ENCODE measurements at places on chromosomes 7 and 10. TPM values are rescaled to one million over a fixed set of nuclear protein-coding genes. Genes with fewer than 3 reads are reported as not detected.

ARHGAP12 gene
- 16.5 TPM for total RNA-seq

PRKAR2B gene
- 0.87 TPM for total RNA-seq

NYAP1 gene
- 0.95 TPM for total RNA-seq

PTER gene
- total RNA-seq, result 11.7 TPM

FAM13C gene
- 5.9 TPM for total RNA-seq

PDE6C gene
- total RNA-seq, result not detected

OGA gene
- 75.5 TPM for total RNA-seq

GJD4 gene
- not detected for total RNA-seq

DNA sequence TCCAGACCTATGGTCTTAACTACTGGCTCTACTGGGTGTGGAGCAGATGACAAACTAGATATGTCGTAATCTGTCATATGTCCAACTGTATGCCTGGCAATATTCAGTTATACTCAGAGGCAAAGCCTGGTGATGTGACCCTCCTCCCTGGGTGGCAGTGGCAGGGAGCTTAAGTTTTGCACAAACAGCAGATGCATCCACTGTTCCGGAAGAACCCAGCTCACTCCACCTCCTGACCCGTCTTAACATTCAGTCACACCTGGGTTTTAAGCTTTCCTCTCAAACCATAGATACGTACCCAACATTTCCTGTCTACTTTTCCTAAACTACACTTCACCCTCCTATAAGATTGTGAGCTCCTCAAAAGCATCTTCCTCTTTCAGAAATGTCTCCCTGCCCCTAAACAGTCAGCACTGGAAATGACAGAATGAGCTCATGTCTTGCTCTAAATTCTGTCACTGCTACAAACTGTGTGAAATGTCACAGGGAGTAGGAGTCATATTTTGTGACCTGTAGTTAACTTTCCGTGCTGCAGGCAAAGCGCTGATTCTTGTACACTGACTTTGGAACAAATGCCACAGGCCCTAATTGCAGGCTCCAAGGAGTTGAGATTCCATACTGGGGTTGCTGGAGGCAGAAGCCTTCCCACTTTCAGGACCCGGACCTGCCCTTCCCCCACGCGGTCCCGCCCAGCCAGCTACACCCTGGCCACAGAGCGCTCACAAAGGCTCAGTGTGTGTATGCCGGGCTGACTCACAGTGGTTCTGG lies 23.9 kb downstream of the SCD start:
- H3K36me3 ChIP-seq, result no peaks in the 10 kb centered on the region
- H3K27me3 ChIP-seq, result no peaks in the 10 kb centered on the region
- peak overlapping the region; percentile 29 for H3K4me3 ChIP-seq

DNA sequence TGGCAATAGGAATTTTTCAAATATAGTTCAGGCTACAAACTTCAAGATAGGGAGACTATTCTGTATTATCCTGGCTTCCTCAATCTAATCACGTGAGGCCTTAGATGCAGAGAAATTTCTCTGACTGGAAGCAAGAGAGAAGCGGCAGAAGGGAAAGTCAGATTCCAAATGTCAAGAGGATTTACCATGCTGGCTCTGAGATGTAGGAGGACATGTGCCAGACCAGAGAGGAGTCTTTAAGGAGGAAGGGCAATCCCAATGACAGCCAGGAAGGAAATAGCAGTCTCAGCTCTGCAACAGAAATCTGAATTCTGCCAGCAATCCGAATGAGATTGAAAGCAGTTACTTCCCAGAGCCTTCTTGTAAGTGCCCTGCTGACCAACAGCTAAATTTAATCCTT lies 57.4 kb downstream of the NUTM2E start:
- H3K4me3 ChIP-seq, result no peak overlapping the region
- no peaks in the 10 kb centered on the region for H3K36me3 ChIP-seq
- no peaks in the 10 kb centered on the region for H3K4me1 ChIP-seq
- DNase-seq, result no peak

DNA sequence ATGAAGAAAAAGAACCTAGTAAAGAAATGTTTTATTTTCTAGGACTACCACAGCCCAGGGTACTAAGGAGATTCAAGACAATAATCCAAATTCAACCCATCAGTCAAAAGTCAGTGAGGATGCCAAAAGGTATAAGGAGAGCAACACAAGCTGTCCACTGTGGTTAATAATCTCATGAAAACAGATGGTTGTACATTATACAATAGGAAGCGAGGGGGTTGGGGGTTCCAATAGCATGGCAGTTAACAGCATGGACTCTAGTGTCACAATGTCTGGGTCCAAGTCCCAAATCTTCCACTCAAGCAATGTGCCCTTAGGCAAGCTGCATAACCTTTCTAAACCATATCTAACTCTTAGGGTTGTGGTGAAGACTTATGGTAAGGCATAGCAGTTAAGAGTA lies 35.1 kb downstream of the BRAF start:
- no peaks in the 10 kb centered on the region for H3K36me3 ChIP-seq
- H3K4me3 ChIP-seq, result no peak overlapping the region
- H3K27ac ChIP-seq, result no peak overlapping the region

DNA sequence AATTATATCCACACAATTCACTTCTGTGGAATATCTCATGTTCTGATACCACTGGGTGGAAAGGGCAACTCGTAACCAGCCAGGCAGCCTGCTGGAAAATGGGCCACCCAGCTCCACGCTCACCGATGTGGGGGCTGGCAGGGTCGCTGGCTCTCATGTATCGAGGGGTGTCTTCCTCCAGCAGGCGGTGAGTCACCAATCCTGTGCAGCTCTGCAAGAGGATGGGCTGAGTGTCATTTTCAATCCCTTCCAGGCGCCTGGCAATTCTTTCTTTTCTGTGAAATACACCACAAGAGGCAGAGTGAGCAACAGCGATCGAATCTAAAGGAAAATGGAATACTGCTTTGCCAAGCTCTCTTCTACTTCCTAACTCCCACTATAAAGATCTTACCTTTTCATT lies 80.1 kb downstream of the SVIL start:
- H3K27ac ChIP-seq, result peak overlapping the region; percentile 82
- H3K36me3 ChIP-seq, result peaks cover 20% of the 10 kb centered on the region
- no peak for DNase-seq

DNA sequence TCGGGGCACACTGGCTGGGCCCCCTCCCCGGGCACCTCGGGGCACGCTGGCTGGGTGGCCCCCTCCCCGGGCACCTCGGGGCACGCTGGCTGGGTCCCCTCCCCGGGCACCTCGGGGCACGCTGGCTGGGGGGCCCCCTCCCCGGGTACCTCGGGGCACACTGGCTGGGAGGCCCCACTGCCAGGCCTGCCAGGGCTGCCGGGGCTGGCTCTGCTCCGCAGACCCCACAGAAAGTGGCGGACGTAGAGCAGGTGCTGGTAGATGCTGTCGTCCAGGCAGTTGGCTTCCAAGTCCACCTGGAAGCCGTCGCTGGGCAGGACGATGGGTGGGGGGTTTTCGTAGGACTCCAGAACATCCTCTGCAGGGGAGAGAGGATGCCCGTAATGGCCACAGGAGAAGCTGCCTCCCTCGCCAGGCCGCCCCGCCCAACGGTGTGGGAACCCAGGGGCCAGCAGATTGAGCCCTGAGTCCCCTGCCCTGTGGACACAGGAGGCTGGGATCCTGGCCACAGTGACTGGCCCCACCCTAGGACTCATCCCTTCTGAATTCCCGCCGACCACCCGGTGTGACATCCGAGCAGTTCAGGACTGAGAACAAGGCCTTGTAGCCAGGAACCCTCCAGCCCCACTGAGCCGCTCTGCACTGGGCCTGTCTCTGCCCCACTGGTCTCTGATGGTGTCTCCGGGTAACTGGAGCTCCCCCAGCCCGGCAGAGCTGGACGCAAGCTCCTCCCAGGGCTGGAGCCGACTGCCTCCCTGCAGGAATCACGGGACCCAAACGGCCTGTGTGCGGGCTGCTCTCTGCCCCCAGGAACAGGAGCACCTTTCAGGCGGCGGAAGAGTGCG lies 28.2 kb downstream of the AP5Z1 start:
- H3K4me1 ChIP-seq, result no peaks in the 10 kb centered on the region
- peak; percentile 86 for DNase-seq
- H3K36me3 ChIP-seq, result no peaks in the 10 kb centered on the region

GRCh38 chr7:78389022-78389421 lies 590.4 kb downstream of the PHTF2 start:
- peaks cover 1% of the 10 kb centered on the region for H3K36me3 ChIP-seq
- peaks cover under 1% of the 10 kb centered on the region for H3K4me1 ChIP-seq
- H3K27ac ChIP-seq, result no peak overlapping the region
- DNase-seq, result no peak

GRCh38 chr7:84070770-84071169 lies 123.8 kb downstream of the SEMA3A start:
- H3K27me3 ChIP-seq, result no peaks in the 10 kb centered on the region
- peaks cover 23% of the 10 kb centered on the region for H3K4me1 ChIP-seq
- DNase-seq, result no peak
- H3K27ac ChIP-seq, result no peak overlapping the region
- no peak overlapping the region for H3K4me3 ChIP-seq

DNA sequence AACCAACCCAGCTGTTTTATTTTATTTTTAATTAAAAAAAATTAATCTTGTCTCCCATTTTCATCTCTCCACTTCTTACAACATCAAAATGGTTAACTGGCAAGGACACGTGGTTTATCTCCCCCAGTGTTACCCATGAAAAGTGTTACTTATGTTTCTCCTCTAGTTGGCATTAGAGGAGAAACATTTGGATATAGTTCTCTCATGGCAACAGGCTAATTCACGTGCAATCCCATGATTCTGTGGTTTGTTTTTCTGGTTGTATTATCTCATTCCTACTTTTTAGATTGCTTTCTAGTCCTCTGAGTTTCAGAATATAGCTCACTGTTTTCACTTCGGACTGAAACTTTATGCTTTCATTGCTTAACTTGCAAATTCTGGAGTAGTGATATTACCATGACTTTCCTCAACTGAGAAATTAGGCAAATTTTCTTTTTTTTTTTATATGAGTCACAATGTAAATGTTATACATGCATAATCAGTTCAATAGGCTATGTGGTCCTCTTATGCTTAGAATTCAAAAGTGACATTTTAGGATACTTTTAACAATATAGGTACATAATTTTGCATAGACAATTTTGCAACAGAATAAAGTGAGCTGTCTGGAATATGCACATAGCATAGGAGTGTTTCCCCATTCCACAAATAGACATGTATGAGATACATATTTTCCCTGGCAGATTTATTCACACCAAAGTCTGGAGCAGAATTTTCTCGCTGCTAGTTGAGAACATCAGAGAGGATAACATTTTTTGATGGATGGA lies 43.0 kb downstream of the LHFPL3 start:
- no peaks in the 10 kb centered on the region for H3K36me3 ChIP-seq
- H3K27me3 ChIP-seq, result peaks cover 6% of the 10 kb centered on the region
- H3K27ac ChIP-seq, result no peak overlapping the region
- DNase-seq, result no peak
- H3K4me3 ChIP-seq, result no peak overlapping the region

GRCh38 chr7:52940481-52940880 lies 95.0 kb upstream of the POM121L12 start:
- H3K36me3 ChIP-seq, result no peaks in the 10 kb centered on the region
- no peak for DNase-seq
- no peak overlapping the region for H3K27ac ChIP-seq
- H3K4me3 ChIP-seq, result no peak overlapping the region
- no peaks in the 10 kb centered on the region for H3K27me3 ChIP-seq
- no peaks in the 10 kb centered on the region for H3K4me1 ChIP-seq

GRCh38 chr7:87426160-87426559 lies 49.3 kb downstream of the ABCB4 start:
- H3K27ac ChIP-seq, result no peak overlapping the region
- H3K36me3 ChIP-seq, result no peaks in the 10 kb centered on the region
- DNase-seq, result no peak
- peaks cover 13% of the 10 kb centered on the region for H3K27me3 ChIP-seq
- H3K4me3 ChIP-seq, result no peak overlapping the region
- H3K4me1 ChIP-seq, result no peaks in the 10 kb centered on the region

GRCh38 chr7:124943472-124943871 lies 13.8 kb upstream of the POT1 start:
- peaks cover 7% of the 10 kb centered on the region for H3K27me3 ChIP-seq
- DNase-seq, result no peak
- peaks cover 5% of the 10 kb centered on the region for H3K36me3 ChIP-seq
- H3K27ac ChIP-seq, result no peak overlapping the region
- no peak overlapping the region for H3K4me3 ChIP-seq

- no peaks in the 10 kb centered on the region for H3K4me1 ChIP-seq
- H3K36me3 ChIP-seq, result peaks cover 8% of the 10 kb centered on the region
- no peaks in the 10 kb centered on the region for H3K27me3 ChIP-seq
- H3K27ac ChIP-seq, result no peak overlapping the region
- no peak overlapping the region for H3K4me3 ChIP-seq
Observed at GRCh38 chr10:93926613-93927012, 32.8 kb downstream of the SLC35G1 start.

GRCh38 chr10:48272682-48273081 lies 1.8 kb downstream of the FRMPD2 start:
- H3K27me3 ChIP-seq, result peaks cover 10% of the 10 kb centered on the region
- H3K4me3 ChIP-seq, result no peak overlapping the region
- H3K4me1 ChIP-seq, result peaks cover 3% of the 10 kb centered on the region
- H3K36me3 ChIP-seq, result peaks cover under 1% of the 10 kb centered on the region
- H3K27ac ChIP-seq, result no peak overlapping the region
- no peak for DNase-seq

DNA sequence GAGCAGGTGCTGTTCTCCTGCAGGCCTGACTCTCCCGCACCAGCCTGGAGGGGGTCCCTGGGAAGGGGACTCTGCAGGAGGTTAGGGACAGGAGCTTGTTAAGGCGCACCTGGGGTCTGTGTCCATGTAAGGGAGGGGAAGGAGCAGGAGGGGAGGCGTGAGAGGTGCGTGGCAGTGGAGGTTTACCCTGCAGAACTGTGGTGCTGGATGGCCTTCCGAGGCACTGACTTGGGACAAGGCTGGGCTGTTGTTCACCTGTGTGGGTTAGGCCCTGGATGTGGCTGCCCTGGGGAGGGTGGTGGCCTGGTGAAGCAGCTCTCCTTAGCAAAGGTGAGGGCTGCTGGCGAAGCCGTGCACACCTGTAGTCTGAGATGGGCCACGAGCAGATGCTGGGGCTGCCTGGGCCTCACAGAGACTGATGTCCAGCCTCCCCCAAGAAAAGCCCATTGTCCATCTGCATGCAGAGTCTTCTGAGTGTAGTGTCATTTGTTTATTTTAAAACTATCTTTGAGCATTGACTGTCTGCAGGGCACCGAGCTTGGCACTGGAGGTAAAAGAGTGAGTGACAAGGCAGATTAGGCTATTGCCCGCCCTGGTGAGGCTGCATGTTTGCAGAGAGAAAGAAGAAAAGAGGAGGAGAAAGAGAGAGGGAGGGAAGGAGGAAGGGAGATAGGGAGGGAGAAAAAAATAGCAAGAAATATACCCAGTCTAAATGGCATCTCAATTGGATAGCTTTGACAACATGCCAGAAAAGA lies 225.3 kb downstream of the GLRX3 start:
- no peak for DNase-seq
- no peak overlapping the region for H3K4me3 ChIP-seq
- H3K27me3 ChIP-seq, result no peaks in the 10 kb centered on the region
- no peaks in the 10 kb centered on the region for H3K36me3 ChIP-seq
- H3K27ac ChIP-seq, result no peak overlapping the region

GRCh38 chr7:77933394-77933793 lies 134.8 kb downstream of the PHTF2 start:
- no peaks in the 10 kb centered on the region for H3K27me3 ChIP-seq
- peaks cover 8% of the 10 kb centered on the region for H3K4me1 ChIP-seq
- DNase-seq, result no peak
- H3K27ac ChIP-seq, result no peak overlapping the region
- H3K36me3 ChIP-seq, result peaks cover 4% of the 10 kb centered on the region
